ENCODE measurements at places on chromosomes 13 and 19.

- no peak for DNase-seq
Measured at GRCh38 chr19:45913874-45914830, at the start of gene NANOS2. Gene NANOS2 (minus strand): TSS chr19:45914778. CDS start chr19:45914693, 85 bp downstream.

GRCh38 chr19:18795540-18795939 is 4.4 kb upstream of the COMP start:
- DNase-seq: no peak

DNA sequence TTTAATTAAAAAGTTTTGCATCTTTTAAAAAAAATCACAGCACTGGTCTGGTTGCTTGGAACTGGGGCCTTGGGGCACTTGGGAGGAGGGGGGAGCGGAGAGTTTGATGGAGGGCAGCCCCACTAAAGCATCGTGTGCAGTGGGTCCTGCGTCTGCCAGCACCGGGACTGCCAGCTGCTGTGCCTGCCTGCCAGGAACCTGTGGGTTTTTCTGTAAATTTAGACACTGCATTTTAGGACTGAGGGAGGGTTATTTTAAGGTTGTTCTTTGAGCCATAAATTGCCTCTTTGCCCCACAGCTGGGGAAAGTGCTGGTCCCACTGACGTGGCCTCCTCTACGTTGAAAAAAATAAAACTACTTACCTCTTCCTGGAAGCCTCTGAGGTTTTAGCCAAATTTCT is 2.9 kb downstream of the KLF2 start:
- no peak for DNase-seq

- DNase-seq: no peak
Measured at GRCh38 chr19:406971-407510, 1.9 kb downstream of the C2CD4C start.

GRCh38 chr13:102530751-102531150 is 66.0 kb upstream of the TPP2 start:
- peak; percentile 47 for DNase-seq

DNA sequence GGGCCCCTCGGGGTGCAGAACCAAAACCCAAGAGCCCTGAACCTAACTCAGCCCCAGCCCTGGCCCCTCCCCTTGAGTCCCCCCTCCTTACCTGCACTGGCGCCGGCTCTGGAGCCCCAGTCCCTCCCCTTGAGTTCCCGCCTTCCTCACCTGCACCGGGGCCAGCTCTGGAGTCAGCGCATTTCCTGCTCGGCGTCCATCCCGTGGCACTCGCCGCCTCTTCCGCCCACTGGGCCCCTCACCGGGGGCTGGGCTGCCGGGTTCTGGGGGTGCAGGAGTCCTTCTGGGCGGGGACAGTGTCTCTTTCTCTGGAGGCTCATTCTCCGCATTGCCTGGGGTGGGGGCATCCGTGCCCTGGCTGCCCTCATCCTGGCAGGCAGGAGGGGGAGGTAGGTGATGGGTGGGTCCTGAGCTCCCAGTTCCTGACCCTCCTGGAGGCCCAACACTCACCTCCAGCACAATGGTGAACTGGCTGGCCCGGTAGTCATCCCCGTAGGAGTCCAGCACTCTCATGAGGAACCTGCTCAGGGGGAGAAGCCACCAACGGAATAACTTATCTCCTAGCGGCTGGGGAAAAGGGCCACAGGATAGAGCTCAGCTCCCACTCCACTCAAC is 5.3 kb downstream of the NDUFA3 start:
- DNase-seq: no peak

DNA sequence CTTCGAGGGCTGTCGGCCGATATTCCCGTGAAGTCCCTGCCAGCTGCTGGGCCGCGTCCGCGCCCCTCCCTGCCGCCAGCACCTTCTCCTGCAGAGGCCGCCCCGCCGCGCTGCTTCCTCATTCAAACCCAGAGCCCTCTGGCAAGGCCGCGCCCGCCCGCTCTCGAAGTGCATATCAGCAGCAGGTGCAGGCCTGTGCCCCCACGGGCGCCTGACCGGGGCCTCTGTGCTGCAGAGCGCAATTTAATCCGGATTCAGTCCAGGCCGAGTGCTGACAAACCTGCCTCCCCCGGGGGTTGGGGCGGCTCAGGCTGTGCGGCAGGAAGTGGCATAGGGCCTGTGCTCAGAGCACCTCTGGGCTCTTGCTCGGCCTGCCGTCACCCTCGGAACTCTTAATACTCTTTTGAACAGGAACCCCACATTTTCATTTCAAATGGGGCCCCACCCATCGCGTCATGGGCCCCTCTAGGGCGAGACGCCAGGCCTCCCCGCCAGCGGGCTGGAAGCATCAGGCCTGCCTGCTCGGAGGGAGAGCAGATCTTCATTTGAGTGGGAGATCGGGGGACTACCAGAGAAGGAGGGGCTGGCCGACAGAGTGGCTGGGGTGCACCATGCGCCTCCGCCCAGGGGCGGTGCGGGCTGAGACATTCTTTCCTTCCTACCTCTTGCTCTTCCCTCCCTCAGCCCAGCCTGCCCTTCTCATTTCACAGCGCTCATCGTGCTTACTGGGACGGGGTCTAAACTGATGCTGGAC is 125.7 kb downstream of the TNFRSF19 start:
- no peak for DNase-seq

DNA sequence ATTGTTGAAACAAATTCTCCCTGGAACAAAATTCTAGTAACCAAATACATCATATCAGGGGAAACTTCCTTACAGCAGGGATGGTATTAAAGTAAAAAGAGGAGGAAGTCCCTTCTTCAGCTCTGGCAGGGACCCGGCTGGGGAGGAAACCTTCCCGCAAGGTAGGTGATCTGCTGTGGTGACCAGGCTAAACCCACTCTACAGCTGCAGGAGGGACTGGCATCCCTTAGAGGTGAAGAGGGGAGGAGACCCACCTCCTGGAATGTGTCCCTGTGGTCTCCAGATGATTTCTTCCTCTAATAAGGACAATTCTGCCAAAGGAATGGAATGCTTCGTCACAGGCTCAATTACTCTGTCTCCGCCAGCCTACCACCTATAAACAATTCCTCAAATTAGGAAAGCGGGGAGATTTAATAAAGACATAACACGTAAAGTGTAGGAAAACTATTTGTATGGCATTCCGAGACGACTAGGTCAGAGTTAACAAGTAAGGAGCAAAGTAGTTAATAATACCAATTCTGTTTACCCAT is 637 bp upstream of the PDS5B start:
- DNase-seq: no peak

- no peak for DNase-seq
Measured at GRCh38 chr19:1182727-1183126, 8.7 kb upstream of the SBNO2 start.

DNA sequence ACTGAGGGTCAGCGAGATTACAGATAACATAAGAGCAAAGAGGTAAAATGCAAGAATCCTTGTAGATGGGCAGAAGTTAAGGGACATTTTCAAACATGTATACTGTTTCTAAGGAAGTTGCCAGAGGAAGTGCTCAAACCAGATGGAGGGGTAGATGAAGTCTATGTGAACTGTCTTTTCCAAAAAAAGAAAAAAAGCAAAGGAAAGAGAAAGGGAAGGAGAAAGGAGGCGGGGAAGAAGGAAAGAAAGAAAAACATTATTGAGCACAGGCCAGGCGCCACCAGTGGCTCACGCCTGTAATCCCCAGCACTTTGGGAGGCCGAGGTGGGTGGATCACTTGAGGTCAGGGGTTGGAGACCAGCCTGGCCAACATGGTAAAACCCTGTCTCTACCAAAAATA is 5.3 kb downstream of the DMAC2 start:
- DNase-seq: no peak

- DNase-seq: no peak
Measured at GRCh38 chr13:50123002-50123401, 107.8 kb downstream of the KCNRG start.

- DNase-seq: no peak
Measured at GRCh38 chr13:24161010-24161775, 673 bp downstream of the SPATA13 start.

GRCh38 chr13:74647211-74647610 is 513.0 kb upstream of the KLF12 start:
- DNase-seq: no peak

Data from NCI-H187 treated with DMSO at 0.1 percent for 48 hours (cell line).